Posterior cingulate gyrus (tissue), 11 donors: ENCODE measurements at places on chromosomes 5 and 9.

DNA sequence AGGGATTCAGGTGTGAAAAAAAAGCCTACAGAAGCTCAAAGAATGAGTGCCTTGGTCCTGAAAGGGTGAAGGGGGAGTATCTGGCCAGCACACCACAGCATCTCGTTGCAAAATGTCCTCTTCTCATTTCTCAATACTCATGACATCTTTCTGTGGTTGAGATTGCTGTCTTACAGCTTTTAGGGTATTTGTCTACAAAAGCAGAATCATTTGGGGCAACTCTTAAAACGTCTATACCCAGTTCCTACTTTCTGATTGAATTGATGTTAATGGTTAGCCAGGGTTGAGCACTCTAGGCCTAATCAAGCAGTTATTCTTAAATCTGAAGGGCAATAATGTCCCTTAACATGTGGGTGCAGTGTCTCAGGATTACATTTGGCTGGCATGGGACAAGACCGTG is 21.2 kb upstream of the PCSK5 start:
- no peak for DNase-seq

DNA sequence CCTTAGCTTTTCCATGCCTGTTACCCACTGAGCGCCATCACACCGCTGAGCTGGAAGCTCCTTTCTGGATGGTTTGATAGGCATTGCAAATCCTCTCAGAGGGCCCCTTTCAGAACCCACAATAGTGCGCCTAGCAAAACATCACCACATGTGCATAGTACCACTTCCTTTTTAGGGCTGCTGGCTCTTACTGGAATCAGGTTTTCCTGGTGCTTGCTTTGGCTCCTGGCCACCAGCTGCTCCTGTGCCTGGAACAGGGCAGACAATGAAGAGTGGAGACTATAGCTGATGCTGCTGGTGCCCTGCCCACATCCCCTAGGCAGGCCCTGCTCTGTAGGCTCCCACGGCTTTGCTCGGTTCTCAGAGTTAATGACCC is 163.6 kb upstream of the SEMA6A start:
- DNase-seq, result no peak

- DNase-seq, result no peak
Observed at GRCh38 chr9:19470567-19470966, 61.8 kb downstream of the ACER2 start.

- DNase-seq, result no peak
Observed at GRCh38 chr5:131389096-131389868, 125.4 kb downstream of the CDC42SE2 start.

- no peak for DNase-seq
Observed at GRCh38 chr9:93340091-93340490, 111.4 kb upstream of the FAM120A start.

GRCh38 chr5:176902911-176903664 is 3.9 kb upstream of the HK3 start:
- DNase-seq, result no peak

DNA sequence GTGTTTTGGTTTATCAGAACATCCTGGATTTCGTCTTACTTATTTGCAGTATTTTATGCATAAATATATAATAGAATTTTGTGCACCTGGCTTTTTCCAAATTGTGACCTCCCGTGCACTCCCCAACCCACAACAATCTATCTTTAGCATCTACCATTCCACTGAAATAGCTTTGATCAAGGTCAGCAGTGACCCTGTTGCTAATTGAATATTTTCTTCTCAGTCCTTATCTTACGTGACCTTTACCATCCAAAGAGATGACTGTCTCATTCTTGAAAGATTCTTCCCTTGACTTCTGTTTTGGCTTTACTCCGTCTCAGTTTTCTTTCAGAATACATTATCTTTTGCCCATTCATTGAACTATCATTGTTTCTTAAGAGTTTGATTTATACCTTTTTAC is 18.4 kb downstream of the NDUFS4 start:
- no peak for DNase-seq

DNA sequence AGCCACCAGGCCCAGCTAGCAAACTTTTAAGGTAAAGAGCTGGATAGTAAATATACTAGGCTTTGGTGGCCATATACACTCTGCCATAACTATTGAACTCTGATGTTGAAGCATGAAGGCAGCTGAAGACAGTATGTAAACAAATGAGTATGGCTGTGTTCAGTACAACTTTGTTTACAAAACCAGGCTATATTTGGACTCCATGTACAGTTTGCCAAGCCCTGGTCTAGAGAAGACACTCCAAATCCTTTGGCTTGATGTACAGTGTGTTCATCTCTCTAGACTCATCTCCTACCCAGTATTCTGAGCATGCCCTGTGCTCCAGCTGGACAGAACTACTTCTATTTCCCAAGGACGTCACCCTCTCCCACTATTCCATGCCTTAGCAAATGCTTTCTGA is 54.3 kb upstream of the MEGF10 start:
- DNase-seq, result no peak

- no peak for DNase-seq
Observed at GRCh38 chr9:123316053-123316718, 39.8 kb upstream of the CRB2 start.

DNA sequence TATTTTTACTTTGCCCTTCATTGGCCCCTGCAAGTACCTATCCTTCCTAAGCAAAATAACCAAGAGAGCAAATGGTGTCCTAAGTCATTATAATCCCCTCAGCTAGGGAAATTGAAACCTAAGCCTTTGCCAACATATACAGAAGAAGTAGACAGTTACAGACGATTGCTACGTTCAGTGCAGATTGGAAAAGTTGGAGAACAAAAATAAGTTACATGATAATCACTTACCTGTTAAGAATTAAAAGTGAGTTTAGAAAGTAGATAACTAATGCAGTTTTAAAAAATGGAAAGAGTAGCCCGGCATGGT is 244.8 kb downstream of the MPDZ start:
- no peak for DNase-seq

DNA sequence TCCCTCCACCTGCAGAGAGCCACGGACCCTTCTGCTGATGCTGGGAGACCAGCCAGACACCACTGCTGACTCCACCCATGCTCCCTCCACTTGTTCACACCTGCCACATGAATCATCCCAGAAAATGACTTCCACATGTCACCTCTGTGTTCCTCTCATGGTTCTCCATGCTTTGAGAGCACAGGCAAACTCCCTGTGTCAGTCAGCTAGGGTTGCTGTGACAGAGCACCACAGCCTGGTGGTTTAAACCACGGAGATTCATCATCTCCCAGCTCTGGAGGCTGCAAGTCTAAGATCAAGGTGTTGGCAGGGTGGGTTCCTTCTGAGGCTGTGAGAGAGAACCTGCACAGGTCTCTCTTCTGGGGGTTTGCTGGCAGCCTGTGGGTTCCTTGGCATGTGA is 381.4 kb downstream of the GADD45G start:
- DNase-seq, result no peak

GRCh38 chr5:151595411-151595826 is 4.3 kb upstream of the FAT2 start:
- DNase-seq, result no peak

- no peak for DNase-seq
Observed at GRCh38 chr9:128835246-128836210, 5.9 kb upstream of the SPOUT1 start.

DNA sequence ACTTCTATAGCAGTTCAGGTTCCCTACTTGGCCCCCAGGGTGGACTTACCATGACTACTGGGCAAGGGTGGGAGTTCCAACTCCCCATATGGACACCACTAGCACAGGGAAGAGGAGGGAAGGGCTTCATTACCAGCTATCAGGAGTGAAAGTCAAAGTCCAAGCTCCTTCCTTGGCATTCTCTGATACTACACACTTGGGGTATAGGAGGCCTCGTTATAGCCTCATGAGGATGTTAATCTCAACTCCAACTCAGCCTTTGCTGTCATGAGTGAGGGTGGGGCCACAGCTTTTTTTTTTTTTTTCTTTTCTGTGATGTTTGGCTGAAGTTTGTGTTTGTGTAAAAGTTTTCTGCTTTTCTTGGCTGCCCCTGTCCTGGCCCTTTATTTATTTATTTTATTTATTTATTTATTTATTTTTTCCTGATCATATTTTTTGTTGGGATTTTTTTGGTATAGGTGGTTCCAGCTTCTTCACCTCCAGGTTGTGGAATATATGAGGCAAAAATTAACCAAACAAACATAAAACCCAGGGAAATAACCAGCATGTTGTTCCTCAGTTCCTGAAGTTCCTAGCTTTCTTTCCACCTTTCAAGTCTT is 8.7 kb downstream of the GARIN3 start:
- DNase-seq, result no peak

DNA sequence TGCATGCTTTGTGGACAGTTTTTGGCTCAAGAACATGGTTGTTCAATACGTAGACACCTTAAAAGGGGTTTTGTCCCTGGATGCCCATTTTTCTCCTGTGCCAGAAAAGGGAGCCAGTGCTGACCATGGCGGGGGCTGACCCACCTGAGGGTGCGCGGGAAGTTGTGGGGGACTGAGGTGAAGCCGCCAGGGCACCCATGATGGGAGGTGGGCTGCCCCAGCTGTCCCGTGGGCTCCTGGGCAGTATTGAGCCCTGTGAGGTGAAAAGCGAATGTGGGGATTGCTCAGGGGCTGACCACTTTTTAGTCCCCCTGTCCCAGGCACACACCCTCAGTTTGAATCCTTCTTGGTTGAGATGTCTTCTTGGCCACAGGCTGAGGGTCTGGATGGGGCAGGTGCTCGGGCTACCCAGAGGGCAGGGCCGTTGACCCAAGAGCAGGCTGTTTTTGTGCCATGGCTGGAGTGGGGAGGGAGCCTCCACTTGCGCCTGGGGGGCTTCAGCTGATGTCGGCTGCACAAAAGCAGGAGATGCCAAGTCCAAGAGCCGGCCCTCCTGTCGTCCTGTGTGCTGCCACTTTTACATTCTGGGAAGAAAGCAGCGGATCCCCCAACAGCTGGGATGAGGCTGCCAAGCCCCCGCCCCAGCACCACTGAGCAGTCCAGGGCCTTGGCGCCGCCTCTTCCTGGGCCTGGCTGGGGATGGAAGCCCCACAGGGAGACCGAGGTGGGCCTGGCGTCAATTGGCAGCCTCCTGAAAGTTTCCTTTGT is 120.1 kb downstream of the WNK2 start:
- DNase-seq, result no peak

- DNase-seq, result no peak
Observed at GRCh38 chr5:36948041-36948440, 71.5 kb downstream of the NIPBL start.

- DNase-seq, result no peak
Observed at GRCh38 chr5:3004361-3005080, 253.0 kb upstream of the IRX2 start.

- DNase-seq, result no peak
Observed at GRCh38 chr9:85402551-85402950, 339.2 kb downstream of the AGTPBP1 start.

- DNase-seq, result peak; percentile 68
Observed at GRCh38 chr5:132829742-132830435, 558 bp downstream of the SHROOM1 start.

- no peak for DNase-seq
Observed at GRCh38 chr5:78533356-78533755, 115.2 kb downstream of the LHFPL2 start.

- DNase-seq, result no peak
Observed at GRCh38 chr5:170327168-170327567, 29.6 kb upstream of the LCP2 start.

- DNase-seq, result no peak
Observed at GRCh38 chr9:18333157-18333556, 140.8 kb upstream of the ADAMTSL1 start.

DNA sequence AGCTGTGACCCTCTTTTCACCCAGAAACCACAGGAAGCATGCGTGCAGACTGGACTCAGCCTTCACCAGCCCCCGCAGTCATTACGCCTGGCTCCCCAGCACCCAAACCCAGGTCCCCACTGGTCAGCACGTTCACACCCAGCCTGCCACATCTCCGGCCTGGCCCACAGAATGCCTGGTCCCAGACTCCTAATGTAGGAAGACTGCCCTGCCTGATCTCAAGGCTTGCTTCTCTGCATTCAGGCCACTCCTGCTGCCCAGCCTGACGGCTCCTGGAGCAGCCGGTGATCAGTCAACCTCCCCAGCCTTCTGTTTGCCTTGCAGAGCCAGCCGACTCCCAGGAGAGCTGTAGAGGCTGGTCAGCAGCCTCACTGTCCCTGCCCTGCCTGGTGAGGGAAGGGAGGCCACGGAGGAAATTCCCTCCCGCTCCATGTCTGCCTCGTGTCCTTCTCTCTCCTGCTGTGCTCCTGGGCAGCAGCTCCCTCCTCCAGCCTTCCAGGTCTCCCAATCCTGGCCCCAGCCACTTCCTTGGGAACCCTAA is 25.4 kb downstream of the ADAMTS2 start:
- DNase-seq, result peak; percentile 47

- no peak for DNase-seq
Observed at GRCh38 chr9:106869458-106869857, 6.5 kb downstream of the ZNF462 start.

DNA sequence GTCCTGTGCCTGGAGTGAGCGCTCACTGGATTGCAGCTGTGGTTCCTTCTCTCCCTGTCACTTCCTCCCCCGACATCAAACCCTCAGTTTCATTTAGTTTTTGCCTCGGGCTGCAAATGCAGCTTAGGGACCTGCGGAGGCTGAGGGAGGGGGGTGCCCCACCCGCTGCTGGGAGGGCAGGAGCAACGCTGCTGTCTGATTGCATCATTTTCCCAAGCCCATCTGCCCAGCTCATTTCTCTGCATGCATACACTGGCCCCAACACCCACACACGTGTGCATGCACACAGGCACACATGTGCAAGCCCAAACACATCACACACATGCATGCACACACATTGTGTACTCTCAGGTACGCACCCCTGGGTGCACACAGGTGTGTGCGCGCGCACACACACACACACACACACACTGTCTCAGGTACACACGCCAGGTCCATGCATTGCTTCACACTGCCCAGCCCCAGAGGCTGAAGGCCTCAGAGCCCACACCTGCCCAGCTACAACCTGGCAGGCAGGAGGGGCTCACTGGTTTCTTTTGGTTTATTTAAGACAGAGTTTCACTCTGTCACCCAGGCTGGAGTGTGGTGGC is 3.4 kb downstream of the ASS1 start:
- no peak for DNase-seq

DNA sequence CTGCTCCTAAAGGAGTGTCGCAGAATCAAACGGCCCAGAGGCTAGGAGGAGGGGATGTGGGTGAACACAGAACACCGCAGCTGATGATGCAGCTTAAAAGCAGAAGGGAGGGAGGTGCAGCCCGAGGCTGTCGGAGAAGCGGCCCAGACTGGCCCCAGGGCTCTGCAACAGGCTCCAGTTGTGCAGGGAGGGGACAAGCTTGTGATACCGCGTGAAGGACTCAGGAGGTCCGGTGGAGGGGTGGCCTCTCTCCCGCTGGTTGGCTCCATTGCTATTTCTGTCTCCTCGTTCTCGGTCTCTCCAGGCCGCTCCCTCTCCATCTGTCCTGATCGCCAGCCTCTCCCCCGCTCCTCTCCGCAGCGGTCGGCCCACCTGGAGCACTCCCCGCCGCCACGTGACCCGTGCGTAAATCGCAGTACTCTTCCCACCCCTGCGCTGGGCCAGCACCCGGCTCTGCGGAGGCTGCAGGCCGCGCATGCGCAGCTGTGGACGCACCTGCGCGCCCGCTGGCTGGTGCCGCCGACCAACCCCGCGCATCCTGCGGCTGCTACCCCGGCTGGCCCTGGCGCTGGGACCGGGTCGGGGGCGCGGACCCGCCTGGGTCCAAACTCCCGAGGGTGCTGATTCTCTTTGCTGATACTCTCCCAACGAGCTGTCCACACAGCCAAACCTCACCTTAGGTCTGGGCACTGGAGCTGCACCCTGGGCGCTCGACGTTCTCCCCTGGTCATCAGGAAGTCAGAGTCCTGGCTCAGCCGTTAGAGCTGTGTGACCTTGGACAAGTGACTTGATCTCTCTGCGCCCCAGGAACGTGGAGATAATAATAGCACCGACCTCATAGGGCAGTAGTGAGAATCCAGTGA is 3.7 kb upstream of the STXBP1 start:
- peak; percentile 87 for DNase-seq

GRCh38 chr9:70205366-70206020 is 53.3 kb upstream of the SMC5 start:
- DNase-seq, result no peak
